ENCODE measurements at places on chromosomes 12 and 14.
A peak's percentile ranks its signal among the peaks of the same experiment; 100 is the strongest.

DNA sequence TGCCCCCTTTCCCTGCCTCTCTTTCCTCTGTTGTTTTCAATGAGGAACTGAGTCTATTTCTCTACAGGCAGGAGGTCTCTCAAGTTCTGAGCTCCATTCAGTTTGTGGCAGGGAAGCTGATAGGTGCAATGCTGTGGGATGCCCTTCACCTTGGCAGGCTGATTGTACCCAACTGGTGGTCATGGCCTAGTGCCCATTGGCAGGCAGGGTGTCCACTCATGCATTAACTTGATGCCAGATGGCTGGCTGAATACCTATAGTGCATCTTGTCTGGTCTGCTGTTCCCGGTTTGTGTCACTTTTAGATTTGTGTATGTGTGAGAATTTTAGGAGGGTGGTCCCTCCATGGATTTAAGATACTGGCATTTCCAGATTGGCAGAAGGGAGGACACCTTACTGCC, 20.0 kb upstream of the ITGA5 start:
- DNase-seq = no peak

- DNase-seq = no peak
Measured at GRCh38 chr14:62314871-62315270, 552.7 kb downstream of the SNAPC1 start.

GRCh38 chr12:63844391-63845341, at the start of gene SRGAP1:
SRGAP1 (plus strand) TSS chr12:63844700; CDS start chr12:63844817, 117 bp downstream.
- DNase-seq = peak; percentile 5

DNA sequence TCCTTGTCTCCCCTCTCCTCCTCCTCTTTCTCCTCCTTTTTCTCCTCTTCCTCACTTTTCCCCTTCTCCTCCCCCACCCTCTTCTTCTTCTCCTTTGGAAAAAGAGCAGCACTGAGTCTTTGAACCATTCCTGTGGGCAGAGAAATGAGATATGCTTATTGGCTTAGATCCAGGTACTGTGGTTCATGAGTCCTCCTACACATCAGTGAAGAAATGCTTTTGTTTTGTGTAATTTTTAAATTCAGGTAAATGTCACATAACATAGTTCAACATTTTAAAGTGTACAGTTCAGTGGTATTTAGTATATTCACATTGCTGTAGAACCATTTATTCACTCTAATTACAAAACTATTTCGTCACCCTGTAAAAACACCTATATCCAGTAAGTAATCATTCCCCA, 402.1 kb downstream of the AACS start:
- no peak for DNase-seq

DNA sequence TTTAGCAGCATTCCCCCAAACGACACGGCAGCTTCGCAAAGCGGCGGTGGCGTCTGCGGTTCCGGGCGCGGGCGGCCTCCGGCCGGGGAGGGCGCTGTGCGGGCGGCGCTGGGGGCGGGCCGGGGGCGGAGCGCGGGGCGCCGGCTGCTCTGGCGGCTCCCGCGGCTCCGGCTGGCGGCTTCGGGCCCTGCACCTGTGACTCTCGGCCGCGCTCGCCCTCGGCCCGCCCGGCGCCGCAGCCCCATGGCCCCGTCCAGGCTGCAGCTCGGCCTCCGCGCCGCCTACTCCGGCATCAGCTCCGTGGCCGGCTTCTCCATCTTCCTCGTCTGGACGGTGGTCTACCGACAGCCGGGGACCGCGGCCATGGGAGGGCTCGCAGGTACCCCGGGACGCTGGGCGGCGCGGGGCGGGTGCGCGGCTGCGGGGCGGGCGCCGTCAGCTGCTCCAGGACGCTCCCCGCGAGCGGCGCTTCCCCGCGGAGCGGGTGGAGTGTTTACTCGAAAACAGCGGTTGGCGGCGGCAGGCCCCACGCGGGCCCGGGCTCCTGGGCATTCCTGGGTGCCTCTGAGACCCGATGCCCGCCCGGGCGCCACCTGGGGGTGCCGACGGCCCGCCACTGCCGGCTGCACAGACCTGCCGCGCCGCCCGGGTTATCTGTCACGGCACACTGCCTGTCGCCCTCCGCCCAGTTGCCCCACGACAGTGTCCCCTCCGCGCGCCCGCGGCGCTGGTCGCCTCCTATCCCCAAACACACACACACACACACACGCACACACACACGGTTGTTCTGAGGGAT, at the start of gene SLC48A1:
Gene SLC48A1, plus strand, starts transcription at position 177 of the 796 bp plus-strand sequence. Its CDS starts 67 bp downstream, at position 244.
- peak; percentile 61 for DNase-seq

GRCh38 chr14:49640540-49641417, 5.7 kb upstream of the DNAAF2 start:
- DNase-seq = no peak

GRCh38 chr14:85471744-85472143, 58.2 kb upstream of the FLRT2 start:
- DNase-seq = no peak

DNA sequence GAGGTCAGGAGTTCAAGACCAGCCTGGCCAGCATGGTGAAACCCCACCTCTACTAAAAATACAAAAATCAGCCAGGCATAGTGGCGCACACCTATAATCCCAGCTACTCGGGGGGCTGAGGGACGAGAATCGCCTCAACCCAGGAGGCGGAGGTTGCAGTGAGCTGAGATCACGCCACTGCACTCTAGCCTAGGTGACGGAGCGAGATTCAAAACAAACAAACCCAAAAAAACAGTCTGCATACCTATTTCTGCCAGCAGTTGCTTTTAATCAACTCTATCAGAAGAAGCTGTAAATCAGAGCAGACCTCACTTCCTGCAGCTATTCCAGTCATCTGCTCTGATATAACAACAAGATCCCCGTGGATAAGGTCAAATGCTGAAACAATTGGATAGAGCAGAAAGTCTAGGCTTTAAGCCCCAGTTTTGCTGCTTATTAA, 50.5 kb downstream of the LIMA1 start:
- no peak for DNase-seq

DNA sequence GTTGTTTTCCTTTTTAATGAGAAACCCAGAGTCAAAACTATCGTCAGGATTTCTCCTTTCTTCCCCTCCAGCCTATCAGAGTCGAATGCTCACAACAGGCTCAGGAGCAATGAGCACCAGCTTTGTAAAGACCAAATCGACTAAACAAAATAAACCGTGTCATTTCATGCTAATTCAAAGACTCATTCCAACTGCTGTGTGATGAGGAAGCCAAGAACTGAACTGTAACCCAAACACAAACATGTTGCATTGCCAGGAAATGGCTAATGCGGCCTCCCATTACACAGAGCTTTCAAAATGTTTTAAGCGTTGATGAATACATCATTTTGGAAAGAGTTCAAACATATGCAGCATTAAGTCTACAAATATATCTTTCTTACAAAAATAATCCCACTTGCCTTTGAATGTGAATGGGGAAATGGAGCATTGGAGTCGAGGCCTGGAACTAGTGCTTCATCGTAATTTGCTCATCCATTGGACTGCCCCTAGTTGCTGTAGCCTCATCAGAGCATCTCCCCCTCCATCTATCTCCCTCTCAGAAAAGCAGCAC, 349.5 kb downstream of the GXYLT1 start:
- DNase-seq = no peak

- no peak for DNase-seq
Measured at GRCh38 chr14:105941226-105942166, 415.1 kb downstream of the TMEM121 start.

DNA sequence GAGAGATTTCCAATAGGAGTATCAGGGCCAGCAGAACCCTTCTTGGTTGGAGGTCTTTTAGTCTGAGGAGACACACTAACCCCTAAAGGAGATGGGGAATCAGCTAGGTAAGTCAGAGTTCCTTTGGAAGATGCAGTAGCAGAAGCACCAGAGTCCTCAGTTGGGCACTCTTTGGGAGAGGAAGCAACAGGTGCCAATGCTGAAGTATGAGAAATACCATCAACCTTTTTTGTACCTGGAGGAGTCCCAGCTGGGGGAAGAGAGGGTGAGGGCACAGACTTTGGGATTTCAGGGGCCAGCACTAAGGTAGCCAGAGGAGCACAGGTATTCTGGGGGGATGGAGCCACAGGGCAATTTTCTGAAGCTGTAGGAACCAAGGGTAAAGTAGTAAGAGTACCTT, 6.0 kb downstream of the NACA start:
- DNase-seq = no peak

GRCh38 chr12:124904306-124905098, 9.9 kb downstream of the UBC start:
- DNase-seq = no peak

DNA sequence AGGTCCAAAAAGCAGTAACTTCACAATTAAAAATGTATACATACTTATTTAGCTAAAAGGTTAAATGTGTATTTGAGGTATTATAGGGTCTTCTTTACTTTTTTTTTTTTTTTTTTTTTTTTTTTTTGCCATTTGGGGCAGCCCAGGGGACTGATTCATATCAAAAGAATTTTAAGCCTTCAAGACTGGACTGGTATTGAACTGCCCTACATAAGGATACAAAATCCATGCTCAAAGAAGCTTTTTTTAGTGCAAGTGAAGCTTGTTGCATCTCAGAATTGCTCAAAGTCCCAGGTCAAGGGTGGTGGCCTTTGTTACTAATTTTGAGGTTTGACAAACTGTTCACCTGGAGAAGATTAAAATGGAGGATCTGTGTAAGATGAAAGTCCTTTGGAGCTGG, 124.0 kb downstream of the APAF1 start:
- no peak for DNase-seq

GRCh38 chr12:67590149-67590790, 58.3 kb upstream of the DYRK2 start:
- DNase-seq = no peak

DNA sequence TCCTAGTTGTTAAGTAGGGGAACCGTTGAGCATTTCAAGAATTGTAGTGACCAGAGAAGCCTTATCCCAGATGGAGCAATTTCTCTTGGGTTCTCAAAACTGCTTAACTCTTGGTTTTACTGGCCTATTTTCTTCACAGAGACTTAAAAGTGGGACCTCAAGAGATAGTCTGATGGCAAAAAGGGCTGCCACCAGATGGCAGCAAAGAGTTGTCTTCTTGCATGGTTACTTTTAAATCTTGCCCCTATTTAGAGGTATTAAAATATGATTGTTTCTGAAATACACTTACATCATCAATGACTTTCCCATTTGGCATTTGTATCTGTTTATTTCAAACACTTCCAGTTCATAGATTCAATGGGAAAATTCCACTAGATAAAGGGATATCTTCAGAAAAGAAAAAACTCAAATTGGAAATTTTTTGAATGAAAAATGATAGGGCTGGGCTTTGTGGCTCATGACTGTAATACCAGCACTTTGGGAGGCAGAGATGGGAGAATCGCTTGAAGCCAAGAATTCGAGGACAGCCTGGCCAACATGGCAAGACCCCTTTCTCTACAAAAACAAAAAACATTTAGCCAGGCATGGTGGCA, 69.9 kb upstream of the CNTN1 start:
- no peak for DNase-seq

GRCh38 chr12:19025582-19025981, 104.0 kb upstream of the PLEKHA5 start:
- no peak for DNase-seq

DNA sequence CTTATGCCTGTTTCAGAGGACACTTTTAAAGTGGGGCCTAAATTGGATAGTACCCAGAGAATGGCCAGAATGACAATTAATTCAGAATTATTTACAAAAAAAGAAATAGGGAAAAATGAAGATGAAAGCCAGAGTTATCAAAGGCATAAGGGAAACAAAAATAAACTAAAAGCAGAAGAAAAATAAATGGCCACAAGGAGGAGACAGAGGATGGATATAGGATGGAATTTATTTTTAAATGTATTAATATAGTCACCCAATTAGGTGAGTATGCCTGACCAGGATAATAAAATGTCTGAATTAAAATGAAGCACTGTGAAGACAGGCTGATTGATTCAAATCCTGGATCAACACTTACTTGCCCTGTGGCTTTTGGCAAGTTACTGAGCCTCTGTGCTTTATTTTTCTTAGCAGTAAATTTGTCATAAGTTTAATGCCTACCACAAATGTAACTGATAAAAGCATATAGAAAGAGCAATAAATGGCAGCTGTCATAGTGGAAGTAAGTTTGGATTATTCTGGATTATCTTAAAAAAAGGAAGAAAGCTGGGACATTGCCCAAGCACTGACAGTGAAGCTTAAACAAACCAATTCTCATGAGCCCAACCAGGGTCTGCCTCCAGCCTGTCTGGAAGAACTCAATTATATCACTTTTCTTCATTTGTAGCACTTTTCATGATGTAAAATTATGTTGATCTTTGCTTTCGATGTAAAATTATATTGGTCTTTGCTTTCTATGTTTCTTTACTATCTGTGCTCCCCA, 3.5 kb downstream of the CLEC9A start:
- no peak for DNase-seq

GRCh38 chr12:92570056-92570753, 132.6 kb upstream of the PLEKHG7 start:
- DNase-seq = no peak

- DNase-seq = no peak
Measured at GRCh38 chr14:87874676-87875075, 118.3 kb downstream of the GALC start.

GRCh38 chr14:45970621-45971020, 681.0 kb downstream of the RPL10L start:
- DNase-seq = no peak

GRCh38 chr14:96170961-96171592, 33.6 kb upstream of the BDKRB2 start:
- DNase-seq = no peak

DNA sequence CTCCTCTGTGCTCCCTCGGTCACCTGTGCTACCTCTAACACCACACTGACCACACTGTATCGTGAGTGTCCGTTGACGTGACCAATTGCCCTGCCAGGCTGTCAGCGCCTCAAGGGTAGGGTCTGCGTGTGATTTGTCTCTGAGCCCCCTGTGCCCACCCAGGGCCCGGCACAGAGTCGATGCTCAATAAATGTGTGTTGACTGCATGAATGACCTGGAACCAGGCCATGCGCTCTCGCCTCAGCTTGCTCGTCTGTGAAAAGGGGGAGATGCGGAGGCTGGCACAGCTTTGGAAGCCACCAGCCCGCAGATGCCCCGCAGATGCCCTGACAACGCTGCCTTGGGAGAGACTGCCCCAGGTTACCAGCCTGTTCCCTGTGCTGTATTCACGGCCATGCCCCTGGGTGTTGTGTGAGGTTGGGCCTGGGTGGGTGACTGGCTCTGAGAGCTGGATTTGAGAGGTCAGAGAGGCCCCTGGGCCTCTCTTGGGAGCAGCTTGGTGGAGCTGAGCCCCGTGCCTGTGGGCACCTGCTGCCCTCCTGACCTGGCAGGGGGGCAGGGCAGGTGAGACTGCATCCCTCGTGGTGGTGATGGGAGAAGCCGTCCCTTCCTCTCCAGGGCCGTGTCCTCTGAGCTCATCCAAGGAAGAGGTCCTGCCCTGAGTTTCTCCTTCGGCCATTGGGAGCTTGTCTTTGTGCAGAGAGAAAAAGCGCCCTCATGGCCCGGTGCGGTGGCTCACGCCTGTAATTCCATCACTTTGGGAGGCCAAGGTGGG, 43.2 kb downstream of the CYP46A1 start:
- no peak for DNase-seq
